CD14-positive monocyte (primary cell): ENCODE measurements at places on chromosomes 6 and 20.

DNA sequence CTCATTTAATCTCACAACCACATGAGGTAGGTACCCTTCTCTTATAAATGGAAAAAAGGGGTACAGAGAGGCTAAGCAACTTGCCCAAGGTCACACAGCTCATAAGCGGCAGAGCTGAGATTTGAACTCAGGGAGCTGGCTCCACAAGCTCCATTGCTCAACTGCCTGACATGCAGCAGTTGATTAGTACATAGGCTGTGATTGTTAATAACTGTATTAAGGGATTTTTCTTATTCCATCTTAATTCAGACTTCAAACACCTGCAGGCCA, 6.6 kb downstream of the CCN5 start:
- no peak for DNase-seq

DNA sequence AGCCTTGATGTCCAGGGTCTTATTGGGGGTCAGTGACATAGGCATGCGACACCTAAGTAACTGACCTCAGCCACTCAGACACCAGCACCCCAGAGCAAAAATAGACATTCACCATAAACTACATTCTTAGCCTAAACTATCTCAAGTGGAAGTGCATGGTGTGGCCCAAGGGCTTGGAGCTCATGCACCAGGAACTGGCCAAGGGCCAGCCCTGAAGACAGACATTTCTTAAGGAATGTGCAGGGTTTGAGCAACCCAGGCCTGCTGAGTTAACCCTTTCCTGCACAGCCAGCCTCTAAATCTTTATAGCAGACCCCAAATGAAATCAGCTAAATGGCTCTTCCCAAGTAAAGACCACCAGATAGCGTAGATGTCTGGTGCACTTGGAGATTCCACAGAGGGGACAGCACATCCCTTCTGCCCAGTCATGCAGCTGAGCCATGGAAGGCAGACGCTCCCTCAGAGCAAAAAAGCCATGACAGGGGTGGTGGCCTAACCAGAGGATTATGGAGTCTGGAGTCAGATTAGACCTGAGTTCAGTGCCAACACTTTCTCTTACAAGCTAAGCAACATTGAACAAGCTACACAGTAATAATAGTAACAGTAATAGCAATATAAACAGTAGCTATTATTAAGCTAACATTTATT, 222.6 kb downstream of the ZMYND8 start:
- no peak for DNase-seq

DNA sequence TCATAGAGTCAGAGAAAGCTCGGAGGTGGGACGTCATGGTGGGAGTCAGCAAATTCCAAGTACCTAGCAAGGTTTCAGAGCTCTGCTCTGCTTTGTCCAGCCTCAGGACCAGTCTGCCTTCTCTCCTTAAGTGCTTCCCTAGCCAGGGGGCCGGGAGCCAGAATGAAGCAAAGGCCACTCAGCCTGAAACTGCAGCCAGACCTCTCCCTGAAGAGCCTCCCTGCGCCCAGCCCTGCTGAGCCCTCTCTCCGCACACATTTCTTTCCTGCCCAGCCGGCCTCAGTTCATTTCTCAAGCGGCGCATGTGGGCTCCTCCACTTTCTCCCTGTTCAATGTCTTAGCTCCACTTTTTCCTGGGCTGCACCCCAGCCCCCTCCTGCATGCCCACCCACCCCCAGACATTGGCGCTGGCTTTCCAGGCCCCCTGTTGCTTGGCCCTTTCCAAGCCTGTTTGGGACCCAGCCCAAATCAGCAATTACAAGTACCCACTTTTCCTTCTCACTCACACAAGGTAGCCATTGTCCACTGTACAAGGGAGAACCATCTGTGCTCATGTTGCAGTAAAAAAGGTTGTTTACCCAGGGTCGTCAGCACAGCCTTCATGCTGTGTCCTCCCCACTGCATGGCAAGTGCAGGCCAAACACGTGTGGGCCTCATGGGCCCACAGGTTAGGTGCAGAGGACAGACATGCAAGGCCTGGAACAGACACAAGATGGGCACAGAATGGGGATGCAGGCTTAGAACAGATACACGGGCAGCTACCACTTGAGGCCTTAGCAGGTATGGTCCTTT, 147.1 kb downstream of the MRPL14 start:
- DNase-seq, result no peak

DNA sequence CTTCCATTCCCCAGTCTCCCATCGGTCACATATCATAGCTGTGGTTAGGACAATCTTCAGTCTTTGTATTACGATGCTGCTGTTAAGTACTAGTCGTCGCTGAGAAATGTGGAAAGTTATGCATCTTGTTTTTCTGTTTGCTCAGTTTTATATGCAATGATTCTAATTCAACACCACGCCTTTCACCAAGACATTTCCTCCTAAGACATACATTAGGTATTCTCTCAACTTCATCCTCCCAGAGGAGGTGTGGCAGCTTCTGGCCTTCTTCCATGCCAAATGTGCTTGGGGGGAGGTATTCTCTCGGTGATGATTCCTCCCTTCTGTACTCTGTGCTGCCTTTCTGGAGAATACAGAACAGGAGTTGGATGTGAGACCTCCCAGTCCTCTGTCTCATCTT, 66.1 kb downstream of the B4GALT5 start:
- DNase-seq, result no peak

- DNase-seq, result peak; percentile 95
Observed at GRCh38 chr6:31356946-31357466, at the start of gene HLA-B. TSS of gene HLA-B (minus strand) at chr6:31357179. CDS start at chr6:31357158, 21 bp downstream.

- DNase-seq, result no peak
Observed at GRCh38 chr6:157374889-157375443, 6.0 kb upstream of the ZDHHC14 start.

DNA sequence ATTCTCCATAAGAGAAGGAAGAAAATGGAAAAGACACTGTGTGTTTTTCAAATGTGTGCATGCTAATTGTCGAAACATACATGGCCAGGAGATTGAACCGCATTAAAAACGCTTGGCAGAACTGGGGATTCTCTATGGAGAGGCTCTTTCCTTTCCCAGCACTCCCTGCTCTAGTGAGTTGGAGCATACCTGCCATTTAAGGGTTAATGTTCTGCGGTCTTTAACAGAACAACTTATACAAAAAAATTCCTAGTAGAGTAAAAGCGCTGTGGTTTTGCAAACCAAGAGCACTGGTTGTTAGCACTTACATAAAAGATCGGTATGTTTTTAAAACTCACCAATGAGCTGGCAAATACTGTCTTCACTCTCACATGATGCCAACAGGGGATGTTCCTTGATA, 1.5 kb downstream of the TAGAP start:
- peak; percentile 32 for DNase-seq

DNA sequence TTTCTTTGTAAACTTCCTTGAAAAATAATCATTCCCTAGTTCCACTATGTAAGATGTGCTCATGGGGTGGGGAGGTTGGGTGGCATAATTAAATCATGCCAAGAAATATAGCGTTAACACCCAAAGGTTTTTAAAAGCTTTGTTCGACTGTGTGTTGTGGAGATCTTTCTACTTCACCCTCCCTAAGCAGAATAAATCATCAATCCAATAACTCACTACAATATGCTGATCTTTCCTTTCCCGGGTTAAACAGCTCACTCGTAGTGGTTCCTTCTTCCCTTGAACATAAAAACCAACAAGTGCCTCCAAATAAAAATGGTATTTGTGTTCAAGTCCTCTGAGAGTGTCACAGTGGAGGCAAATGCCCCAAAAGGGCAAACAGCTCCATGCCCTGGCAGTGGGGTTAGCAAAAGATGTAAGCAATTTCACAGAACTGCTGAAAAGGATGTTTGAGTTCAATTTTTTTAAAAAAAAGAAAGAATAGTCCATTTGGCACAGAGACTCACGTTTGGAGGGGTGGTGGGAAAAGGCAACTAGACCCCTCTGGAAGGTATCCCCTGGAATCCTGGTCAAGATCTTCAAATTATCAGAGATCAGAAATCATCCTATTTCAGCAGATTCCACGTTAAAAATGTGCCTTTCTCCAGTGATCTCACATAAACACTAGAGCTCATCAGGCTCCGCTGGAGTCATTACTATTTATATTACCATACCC, 99.1 kb downstream of the TFAP2A start:
- no peak for DNase-seq

GRCh38 chr6:144008120-144008811, at the start of gene PLAGL1:
TSS of gene PLAGL1 (minus strand) at chr6:144008259. CDS start at chr6:143948136, 60,123 bp downstream.
- peak; percentile 24 for DNase-seq

- DNase-seq, result peak; percentile 6
Observed at GRCh38 chr6:28982476-28983266, 22.4 kb downstream of the ZNF311 start.

GRCh38 chr6:89154131-89154530, 8.3 kb downstream of the PM20D2 start:
- DNase-seq, result no peak

DNA sequence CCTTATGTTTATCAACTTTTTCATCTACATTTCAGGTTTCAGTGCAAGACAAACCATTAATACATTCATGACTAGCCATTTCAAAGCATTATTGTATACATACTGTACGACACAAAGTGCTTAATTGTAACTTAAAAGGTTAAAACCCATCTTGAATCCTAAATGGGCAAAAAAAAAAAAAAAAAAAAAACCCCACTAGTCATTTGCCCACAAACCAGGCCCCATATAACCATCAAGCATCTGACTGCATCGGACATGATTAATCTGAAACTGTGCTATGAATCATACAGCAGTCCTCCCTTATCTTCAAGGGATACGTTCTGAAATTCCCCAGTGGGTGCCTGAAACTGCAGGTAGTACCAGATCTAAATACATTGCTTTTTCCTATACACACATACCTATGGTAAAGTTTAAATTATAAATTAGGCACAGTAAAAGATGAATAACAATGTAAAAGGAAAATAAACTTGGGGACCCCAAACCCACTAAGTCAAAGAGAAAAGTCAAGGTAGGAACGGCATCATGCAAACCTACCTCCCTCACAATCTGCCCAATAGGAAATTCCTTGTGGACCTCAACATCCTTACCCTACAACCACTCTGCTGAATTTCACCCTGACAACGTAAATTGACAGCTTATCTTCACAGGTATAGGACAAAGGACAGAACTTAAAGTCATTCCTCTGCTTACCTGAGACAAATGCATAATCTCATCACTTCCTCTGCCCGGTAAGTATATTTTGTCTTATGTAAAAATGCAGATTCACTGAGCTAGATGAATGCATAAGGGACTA, 14.3 kb downstream of the B4GALT5 start:
- DNase-seq, result peak; percentile 50

DNA sequence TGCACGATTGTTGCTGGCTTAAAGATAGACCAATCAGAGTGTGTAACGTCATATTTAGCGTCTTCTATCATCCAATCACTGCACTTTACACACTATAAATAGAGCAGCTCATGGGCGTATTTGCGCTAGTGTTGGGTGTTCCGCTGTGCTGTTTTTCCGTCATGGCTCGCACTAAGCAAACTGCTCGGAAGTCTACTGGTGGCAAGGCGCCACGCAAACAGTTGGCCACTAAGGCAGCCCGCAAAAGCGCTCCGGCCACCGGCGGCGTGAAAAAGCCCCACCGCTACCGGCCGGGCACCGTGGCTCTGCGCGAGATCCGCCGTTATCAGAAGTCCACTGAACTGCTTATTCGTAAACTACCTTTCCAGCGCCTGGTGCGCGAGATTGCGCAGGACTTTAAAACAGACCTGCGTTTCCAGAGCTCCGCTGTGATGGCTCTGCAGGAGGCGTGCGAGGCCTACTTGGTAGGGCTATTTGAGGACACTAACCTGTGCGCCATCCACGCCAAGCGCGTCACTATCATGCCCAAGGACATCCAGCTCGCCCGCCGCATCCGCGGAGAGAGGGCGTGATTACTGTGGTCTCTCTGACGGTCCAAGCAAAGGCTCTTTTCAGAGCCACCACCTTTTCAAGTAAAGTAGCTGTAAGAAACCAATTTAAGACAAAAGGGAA, 57.9 kb downstream of the TRIM38 start:
- peak; percentile 92 for DNase-seq

GRCh38 chr20:11917663-11918062, at the start of gene BTBD3:
TSS of gene BTBD3 (plus strand) at chr20:11917893. CDS start at chr20:11918276, 383 bp downstream.
- DNase-seq, result no peak

DNA sequence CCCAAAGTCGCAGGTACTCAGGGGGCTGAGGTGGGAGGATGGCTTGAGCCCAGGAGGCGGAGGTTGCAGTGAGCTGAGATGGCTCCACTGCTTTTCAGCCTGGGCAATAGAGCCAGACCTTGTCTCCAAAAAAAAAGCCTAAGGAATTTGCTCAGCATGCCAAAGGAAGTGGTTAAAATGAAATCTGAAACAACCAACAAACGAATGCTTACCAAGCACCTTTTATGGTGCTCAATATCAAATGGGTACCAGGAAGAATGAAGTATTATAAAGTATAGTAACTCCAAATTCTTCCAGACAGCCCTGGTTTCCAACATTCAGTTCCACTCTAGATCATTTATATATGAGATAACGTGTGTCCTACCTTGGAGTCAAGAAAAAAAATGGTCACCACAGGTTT, 14.0 kb downstream of the GMDS start:
- DNase-seq, result no peak

GRCh38 chr20:20368418-20369249, 730 bp downstream of the INSM1 start:
- DNase-seq, result no peak

DNA sequence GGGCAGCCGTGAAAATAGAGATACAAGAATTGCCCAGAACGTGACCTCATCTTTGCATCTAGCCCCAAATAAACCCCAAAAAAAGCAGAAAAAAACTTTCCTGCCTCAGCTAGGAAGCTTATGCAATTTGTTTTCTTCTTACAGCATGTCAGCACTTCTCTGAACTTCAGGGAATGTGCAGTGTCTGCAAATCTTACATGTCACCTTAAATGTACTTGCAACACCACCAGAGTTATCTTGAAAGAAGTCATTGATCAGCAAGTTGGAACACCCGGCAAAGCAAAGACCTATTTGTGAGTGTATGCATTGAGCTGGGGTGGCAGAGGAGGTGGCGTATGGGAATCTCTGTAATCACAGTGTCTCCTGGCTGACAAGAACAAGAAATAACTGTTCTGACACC, 123.4 kb downstream of the PKHD1 start:
- no peak for DNase-seq

- DNase-seq, result no peak
Observed at GRCh38 chr6:41367700-41368099, 32.3 kb downstream of the NCR2 start.

DNA sequence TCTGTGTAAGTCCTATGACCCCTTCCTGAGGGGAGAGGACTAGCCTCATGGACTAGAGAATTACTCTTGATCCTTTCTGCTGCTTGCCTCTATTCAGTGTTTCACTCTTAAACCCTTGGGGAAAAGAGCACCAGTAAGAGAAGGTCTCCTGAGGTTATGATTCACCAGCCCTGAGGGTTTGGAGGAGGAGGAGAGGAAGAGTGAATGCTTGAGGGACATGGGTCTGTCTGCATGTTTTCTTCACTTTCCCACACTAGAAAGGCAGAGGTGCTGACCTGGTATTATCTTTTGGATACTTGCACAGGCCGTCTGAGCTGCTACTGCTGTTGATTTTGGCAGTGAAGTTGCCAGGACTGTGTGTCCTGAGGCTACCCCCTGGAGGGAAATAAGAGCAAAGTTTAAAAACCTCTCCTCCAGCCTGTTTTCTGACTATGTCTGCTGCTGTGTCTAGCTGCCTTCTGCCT, 78.3 kb downstream of the CD109 start:
- no peak for DNase-seq

- DNase-seq, result no peak
Observed at GRCh38 chr20:9243986-9244385, 175.1 kb downstream of the PLCB4 start.
